Activated naive CD4-positive, alpha-beta T cell treated with anti-CD3 and anti-CD28 coated beads, Interleukin-2, amount 50 U/mL, for 72 hours (primary cell): ENCODE measurements at places on chromosomes 4 and X. TPM values are rescaled to one million over a fixed set of nuclear protein-coding genes. Genes with fewer than 3 reads are reported as not detected.

The PRR32 gene
- not detected for total RNA-seq

DNA sequence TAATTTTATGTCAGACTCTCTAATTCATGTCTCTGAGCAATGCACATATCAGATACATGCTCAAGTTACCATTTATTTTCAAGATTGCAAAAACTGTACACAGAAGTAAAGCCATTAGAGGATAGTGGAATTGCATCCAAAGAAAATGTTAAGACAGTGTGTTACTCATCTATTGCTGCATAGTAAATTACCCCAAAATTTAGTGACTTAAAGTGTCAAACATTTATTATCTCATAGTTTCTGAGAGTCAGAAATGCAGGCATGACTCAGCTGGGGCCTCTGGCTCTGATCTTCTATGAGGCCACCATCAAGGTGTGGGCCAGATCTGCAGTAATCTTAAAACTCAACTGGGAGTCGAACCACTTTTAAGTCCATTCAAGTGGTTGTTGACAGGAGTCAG, 275.2 kb downstream of the QDPR start:
- DNase-seq, result no peak

The HTATSF1 gene
- 41.5 TPM for total RNA-seq

The VCX3B gene
- total RNA-seq, result not detected

DNA sequence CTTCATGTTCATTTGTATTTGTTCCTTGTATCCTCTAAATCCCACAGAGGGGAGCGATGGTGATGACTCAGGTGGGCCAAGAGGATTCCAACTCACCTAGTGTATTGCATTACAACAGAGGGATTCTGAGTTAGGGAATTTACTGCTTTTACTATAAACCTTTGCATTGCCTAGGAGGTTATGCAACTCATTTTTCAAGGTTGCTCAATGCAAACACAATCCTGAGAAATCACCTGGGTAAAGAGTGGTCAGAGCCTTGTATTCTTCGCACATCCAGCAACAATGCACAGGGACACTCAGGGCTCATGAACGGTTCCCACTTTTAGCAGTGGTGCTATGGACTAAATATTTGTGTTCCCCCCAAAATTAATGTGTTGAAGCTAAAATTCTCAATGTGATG, 28.6 kb upstream of the LSM6 start:
- DNase-seq, result no peak

DNA sequence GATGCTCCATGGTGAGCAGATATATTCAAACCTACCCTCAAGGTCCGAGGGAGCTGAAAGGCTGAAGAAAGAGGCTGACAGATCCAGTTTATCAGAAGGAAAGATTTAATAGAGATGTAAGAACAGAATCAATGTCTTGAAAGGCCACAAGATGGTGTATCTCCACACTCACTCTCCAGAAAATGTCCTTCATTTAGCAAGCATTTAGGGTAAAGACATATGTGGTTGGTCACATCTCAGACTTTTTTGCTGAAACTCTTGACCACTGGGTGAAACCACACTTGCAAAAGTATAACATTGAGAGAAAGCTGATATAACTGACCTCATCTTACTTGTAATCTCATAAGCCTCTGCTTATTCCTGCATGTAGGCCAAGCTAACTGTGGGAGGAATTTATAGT, 745.8 kb upstream of the GALNTL6 start:
- no peak for DNase-seq

DNA sequence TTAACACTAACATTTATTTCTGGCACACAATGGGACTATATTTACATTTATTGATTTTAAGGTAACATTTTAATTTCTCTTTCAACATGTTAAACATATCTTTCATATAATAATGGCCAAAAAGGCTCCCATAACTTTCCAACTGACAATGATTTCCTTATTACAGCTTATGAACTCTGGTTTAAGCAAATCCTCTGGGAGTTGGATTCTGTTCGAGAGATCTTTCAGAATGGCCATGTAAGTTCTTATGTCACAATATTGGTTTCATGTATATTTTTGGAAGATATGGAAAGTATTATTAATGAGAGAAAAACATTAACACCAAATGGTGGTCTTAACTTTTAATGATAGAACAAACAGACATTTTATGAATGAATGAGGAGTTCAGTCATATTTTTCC, 4.1 kb downstream of the TDO2 start:
- DNase-seq, result no peak

DNA sequence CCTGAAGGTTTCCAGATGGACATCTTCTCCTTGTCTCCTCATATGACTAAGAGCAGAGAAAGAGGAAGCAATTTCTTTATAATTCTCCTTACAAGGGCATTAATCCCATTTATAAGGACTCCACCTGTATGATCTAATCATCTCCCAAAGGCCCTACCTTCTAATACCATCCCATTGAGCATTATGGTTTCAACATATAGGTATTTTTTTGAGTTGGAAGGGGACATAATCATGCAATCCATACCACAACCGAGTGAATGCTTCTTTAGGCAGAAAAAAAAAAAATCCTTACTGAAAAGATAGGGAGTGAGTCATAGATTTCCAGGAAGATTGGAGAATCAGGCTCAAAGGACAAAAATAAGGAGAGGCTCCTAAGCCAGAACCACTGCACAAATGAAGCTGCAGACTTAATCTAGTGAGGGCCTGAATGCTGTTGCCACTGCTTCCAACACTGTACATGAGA, 312.5 kb upstream of the HS3ST1 start:
- DNase-seq, result no peak

DNA sequence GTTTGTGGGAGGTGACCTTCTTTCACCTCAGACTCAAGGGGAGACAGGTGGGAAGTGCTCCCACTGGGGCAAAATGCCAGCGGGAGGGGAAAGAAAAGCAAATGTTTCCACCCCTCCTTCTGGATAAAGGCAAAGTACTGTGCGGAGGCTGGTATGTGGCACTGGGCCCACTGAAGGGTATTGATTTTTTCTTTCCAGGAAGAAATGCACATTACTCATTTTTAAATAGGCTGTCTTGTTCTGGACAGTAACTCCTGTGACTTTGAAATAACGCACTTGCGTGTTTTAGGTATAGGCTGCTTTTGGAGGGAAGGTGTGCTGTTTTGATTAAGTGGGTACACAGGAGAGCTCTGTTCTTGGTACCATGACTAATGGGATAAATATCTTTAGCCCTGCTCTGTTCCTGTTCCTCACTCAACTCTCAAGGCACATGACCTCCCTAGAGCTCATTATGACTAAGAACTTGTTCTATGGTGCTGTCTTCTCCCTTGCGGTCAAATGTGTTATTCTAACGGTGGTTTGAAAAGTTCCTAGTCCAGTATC, 40.7 kb upstream of the MBTPS2 start:
- DNase-seq, result no peak

DNA sequence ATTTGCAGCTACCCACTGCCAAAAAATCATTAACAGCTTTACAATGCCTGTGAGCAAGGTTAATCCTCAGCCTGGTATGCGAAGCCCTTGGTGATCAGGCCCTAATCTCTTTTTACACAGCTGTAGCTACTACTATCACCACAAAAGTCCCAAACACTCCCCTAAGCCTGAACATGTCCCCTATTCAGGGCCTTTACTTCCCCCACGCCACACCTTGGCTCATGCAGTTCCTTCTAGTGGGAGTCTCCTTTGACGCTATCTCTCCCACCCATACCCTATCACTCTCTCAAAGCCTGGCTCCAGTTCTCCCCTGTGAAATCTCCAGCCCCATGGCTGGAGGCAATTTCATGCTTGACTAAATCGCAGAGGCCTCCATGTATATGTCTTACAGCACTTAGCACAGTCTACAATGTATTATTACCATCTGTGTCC, 90.6 kb upstream of the CBR4 start:
- DNase-seq, result no peak

The RAB41 gene
- not detected for total RNA-seq

The CT45A10 gene
- not detected for total RNA-seq

The SLIT2 gene
- not detected for total RNA-seq

GRCh38 chr4:159547645-159548308, 444.9 kb downstream of the RAPGEF2 start:
- no peak for DNase-seq

The COL4A5 gene
- not detected for total RNA-seq

DNA sequence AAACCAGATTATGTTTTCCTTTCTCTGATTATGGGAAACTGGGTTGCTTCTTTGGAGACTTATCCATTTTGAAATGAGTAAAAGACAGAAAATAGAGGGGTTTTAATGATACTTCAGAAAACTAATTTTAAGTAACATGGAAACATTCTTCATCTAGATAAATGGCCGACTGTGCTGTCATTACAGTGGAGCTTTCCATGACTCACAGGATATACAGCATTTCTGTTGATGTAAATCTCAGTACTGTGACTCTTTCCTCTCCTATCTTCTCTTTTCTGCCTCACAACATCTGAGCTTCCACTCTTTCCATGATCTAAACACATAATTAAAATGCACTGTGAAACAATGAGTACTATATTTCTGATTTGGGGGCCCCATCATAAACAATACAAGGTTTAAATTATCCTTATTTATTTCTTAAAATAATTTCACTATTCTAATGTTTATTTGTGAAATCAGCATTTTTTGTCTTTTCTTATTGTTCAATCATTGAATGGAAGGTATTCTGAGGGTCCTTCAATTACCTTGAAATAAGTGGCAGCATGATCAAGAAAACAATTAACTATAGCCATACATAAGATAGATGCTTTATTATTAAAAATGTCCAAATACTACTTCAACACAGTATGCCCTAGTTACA, 19.3 kb downstream of the SEC24D start:
- no peak for DNase-seq

DNA sequence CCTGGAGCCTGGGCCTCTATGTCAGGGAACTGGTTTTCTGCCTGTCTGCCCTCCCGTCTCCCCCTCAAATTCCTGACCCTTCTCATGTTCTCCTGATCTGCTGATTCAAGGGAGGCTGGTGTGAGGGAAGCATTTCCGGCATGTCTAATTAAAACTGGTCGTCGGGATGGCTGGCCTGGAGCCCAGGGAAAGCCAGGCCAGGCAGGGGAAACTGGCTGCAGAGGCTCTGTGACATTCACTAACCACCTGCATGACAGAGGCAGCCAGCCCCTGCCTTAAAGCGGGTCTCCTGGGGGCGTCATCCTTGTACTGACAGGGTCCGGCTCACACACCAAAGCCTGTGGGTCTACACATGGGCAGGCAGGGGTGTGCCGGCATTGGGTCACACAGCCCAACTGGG, 35.2 kb downstream of the ABLIM2 start:
- no peak for DNase-seq

The SLC38A5 gene
- 94.5 TPM for total RNA-seq

The ARHGEF6 gene
- 59.5 TPM for total RNA-seq

DNA sequence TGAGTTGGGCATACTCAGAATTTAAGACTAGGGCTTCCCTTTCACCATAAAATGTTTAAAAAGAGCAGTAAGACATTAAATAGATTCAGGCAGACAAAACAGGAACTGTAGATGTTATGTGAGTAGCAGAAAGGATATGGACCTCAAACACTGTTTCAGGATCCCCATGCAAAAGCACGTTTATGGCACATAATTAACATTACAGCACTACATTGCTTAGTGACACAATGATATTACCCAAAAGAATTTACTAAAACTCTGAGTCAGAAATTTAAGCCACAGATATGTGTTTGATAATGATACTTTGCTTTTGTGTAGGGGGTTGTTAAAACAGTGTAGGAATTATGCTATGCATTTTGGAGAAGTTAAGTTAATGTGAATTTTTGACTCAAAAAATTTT, 266.3 kb downstream of the PDGFC start:
- DNase-seq, result no peak

GRCh38 chr4:56958111-56958517, 19.3 kb downstream of the NOA1 start:
- no peak for DNase-seq

The USP17L10 gene
- total RNA-seq, result not detected

- no peak for DNase-seq
These were observed 76.8 kb downstream of the DTHD1 start for GRCh38 chr4:36358173-36358572.

GRCh38 chr4:124953061-124953460, 240.5 kb upstream of the ANKRD50 start:
- no peak for DNase-seq

The AFM gene
- not detected for total RNA-seq

DNA sequence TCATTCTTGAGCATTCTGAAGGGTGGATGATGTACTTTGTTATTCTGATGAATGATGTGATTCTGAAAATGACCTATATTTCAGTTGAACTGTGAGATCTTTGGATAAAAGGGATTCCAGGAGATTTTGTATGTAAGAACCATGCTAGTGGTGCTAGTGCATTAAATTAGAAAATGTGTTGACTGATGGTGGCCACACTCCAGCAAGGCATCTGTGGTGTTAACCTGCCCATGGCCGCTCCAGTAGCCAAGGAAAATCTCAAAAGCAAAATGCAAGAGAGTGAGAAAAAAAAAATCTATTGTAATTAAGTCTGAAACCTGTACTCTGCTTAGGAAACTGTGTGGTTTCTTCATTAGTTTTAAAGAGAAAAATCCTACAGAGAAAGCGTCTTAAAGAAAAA, 93.5 kb downstream of the WWC2 start:
- no peak for DNase-seq

DNA sequence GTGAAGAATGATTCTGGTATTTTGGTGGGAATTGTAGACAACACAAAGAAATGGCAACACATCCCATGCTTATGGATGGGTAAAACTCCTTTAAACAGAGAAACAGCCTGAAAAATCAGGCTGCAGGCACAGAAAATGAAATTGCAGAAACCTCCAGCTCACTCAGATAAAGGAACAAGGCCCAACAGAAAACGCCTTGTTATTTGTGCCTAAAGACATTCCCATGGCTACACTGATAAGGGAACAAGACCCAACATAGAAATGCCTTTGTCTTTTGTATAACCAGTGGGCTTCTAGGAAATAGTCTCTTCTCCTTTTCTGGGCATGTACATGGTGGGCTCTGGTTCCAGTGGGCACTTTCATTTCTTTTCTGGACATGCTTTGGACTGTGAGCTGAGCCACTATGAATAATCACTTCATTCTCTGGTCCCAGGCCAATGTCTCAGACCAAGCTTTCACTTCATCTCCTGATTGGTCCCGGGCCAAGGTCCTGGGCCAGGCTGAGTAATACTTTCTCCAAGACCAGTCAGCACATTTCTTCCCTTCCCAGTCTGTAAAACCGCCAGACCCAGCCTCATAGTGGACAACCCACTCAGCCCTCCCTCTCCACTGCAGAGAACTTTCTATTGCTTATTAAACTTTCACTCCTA, 160.5 kb downstream of the TBX22 start:
- no peak for DNase-seq

The ADH1C gene
- total RNA-seq, result not detected

- DNase-seq, result no peak
These were observed 4.4 kb downstream of the PQBP1 start for GRCh38 chrX:48902135-48902534.

The ZIC3 gene
- not detected for total RNA-seq

The MAGEE2 gene
- total RNA-seq, result not detected
